ENCODE measurements at places on chromosomes 3 and 15. TPM values are rescaled to one million over a fixed set of nuclear protein-coding genes. Genes with fewer than 3 reads are reported as not detected.

EDC3 gene
- total RNA-seq: 45.1 TPM

ZIC1 gene
- 0.30 TPM for total RNA-seq

- peak overlapping the region; percentile 38 for H3K27ac ChIP-seq
- H3K36me3 ChIP-seq: peaks cover 9% of the 10 kb centered on the region
- peaks cover 25% of the 10 kb centered on the region for H3K4me1 ChIP-seq
- no peak for DNase-seq
These were observed 103.3 kb downstream of the SNRK start for GRCh38 chr3:43389388-43390254.

GRCh38 chr15:43204016-43204901 is 16.6 kb downstream of the EPB42 start:
- peaks cover 26% of the 10 kb centered on the region for H3K27me3 ChIP-seq
- no peaks in the 10 kb centered on the region for H3K36me3 ChIP-seq
- peak; percentile 70 for DNase-seq

DNA sequence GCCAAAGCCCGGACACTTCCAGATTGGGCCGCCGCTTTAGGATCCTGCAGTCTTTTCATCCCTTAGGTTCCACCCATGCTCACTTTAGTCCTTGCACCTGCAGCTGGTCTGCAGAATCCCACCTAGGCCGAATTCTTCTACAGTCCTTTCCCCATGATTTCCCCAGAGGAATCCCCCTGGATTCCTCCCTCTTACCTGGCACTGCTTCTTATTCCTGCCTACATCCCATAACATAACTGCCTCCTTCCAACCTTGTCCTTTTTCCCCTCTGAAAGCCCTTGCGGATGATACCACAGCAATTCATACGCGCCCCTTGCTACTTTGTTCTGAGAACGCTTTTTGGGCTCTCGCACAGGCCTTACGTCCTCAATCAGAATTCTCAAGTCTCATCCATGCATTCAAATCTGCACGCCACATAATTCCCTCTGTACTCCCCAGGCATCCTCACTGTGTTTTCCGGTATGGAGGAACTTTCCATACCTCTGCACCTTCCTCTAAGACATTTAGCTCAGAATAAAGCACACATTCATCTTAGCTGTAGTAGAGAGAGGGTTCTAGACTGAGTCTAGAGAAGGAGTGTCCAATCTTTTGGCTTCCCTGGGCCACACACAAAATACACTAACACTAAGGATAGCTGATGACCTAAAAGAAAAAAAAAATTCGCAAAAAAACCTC is 619 bp downstream of the EIF2AK4 start:
- no peak for DNase-seq
- H3K4me3 ChIP-seq: peak overlapping the region; percentile 96
- peaks cover 4% of the 10 kb centered on the region for H3K27me3 ChIP-seq
- H3K27ac ChIP-seq: peak overlapping the region; percentile 83
- H3K4me1 ChIP-seq: peaks cover 68% of the 10 kb centered on the region

GRCh38 chr3:52237006-52237656 is 1.8 kb downstream of the TWF2 start:
- peaks cover 43% of the 10 kb centered on the region for H3K4me1 ChIP-seq
- peaks cover 8% of the 10 kb centered on the region for H3K36me3 ChIP-seq
- DNase-seq: no peak
- H3K4me3 ChIP-seq: peak overlapping the region; percentile 100

- no peak overlapping the region for H3K27ac ChIP-seq
- no peak overlapping the region for H3K4me3 ChIP-seq
- H3K27me3 ChIP-seq: peaks cover 2% of the 10 kb centered on the region
- peaks cover 38% of the 10 kb centered on the region for H3K4me1 ChIP-seq
- DNase-seq: no peak
These were observed 29.3 kb downstream of the CTSH start for GRCh38 chr15:78915341-78916087.

DNA sequence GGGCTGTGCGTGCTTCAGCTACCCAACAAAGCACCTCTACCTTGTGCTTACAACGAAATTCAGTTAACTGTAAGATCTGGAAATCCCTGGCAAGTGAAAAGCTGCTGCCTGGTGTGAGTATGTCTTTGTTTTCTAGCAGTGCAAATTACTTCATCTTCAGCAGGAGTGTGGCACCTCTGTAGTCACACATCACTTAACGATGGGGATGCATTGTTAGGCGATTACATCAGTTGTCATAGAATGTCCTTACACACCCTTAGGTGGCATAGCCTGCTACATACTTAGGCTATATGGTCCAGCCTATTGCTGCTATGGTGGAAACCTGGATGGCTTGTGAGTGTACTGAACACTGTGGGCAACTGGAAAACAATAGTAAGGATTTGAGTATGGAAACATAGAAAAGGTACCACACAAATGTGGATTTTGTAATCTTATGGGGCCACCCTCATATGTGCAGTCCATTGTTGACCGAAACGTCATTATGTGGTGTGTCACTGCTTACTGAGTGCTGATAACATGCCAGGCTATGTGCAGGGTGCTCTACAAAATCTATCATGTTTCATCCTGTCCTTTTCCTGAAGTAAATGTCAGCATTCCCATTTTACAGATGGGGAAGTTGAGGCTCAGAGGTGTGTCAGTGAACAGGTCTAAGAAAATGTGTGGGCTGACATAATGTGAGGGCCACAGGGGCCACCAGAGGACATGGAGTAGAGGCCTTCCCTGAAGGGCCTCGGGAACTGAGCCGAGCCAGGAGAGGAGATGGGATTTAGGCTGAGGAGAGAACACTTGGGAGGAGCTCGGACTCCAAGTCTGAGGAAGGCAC is 173.5 kb downstream of the VGLL4 start:
- peaks cover 11% of the 10 kb centered on the region for H3K4me1 ChIP-seq
- H3K36me3 ChIP-seq: peaks cover 15% of the 10 kb centered on the region
- H3K27ac ChIP-seq: no peak overlapping the region
- no peak overlapping the region for H3K4me3 ChIP-seq
- DNase-seq: no peak
